ENCODE measurements at places on chromosomes 1 and 21.

DNA sequence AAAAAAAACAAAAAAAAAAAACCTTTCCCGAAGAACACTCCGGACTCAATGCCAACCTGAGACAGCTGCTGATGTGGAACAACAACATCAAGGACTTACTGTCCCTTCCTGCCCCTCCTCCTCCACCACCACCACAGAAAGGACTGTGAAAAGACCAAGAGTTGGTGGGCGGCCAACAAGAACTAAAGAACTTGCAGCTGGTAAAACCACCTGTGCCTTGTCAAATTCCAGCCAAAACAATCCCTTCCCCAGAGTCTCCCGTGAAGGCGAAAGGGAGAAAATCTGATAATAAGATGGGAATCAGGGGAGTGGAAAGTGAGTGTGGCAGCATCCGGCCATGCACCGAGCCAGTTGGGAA, 88.9 kb downstream of the PROX1 start:
- DNase-seq: no peak

- DNase-seq: no peak
Observed at GRCh38 chr21:37886120-37886519, 30.1 kb downstream of the KCNJ6 start.

- DNase-seq: no peak
Observed at GRCh38 chr1:12053752-12054548, 9.2 kb upstream of the TNFRSF8 start.

DNA sequence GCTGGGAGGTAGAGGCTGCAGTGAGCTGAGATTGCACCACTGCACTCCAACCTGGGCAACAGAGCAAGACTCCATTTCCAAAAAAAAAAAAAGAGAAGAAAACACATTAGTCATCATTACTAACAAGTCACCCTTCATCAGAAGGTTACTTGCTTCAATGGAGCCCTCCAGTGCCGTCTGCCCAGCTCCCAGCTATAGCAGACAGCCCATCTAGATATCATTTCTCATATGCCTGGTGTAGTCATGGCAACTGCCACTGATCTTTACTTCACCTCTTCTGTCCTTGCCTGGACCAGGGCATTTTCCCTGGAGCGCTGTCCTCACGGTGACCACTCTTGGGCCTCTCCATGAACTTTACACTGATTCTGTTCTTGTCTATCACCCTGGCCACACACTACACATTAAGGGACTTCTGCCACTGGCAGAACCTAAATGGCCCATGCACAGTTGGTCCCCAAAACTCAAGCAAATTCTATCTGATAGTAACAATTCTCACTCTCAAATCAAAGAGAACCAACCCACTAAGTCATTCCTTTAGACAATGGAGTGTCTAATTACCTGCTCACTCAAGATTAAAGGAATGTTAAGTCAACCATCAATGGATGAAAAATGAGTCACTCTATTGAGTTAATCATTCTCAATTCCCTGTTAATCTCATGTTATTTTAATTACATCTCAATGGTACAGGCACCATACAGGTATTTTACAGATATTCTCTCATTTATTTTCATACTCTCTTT, 12.9 kb downstream of the GPA33 start:
- no peak for DNase-seq

DNA sequence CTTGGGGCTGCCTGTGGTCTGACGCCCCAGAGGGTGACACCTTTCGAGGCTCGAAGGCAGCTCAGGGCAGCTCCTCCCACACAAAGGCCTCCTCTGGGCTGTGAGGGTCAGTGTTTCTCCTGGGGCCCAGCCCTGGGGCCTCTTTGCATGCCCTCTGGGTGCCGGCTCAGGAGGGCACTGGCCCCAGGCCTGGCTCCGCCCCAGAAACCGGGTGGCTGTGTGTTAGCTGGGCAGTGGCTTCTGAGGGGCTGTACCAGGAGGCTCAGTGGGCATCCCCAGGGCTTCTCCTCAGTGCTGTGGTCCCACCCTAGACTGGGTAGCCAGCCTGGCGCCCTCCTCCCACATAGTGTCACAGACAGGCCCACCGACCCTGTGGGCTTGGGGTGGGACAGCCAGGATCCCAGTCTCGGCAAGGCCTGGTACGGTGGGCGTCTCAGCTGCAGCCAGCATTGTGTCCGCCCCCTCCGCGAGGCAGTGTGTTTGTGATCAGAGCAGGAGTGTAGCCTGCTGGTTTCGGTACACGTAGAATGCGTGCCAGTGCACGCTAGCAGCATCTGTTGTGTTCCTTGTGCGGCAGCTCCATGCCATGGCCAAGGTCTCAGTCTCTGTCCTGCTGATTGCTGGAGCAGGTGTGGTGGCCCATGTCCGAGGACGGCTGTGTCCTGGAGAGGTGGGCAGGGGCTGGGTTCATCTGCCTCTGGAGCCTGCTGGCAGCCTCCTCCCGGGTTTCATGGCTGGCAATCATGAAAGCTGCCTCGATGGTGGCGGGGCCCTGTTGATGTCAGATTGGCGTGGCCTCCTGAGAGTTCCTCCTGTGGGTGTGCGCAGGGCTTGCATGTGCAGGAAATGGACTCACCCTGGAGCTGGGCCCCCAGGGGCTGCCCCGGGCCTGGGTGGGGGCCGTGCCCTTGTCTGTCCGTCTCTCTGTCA, 28.0 kb downstream of the RRP1 start:
- DNase-seq: no peak

- DNase-seq: peak; percentile 3
Observed at GRCh38 chr1:4118746-4119515, 218.9 kb upstream of the C1orf174 start.

DNA sequence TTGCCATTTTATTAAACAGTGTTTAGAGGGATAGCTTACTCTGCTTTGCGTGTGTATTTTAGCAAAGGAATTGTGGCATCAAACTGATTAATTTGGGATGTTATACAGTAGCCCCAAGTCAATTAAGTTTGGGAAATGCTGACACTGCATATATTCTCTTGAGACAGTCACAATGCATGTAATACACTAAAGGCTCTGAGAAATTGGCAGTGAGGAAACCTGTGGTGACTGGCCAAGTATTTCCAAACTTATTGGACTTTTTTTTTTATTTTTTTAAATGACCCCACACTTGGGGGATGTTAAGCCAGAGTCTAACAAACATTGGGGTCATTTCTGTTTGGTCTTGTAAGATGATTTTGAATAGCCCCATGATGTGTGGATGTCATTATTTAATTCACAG, 67.3 kb upstream of the RAVER2 start:
- DNase-seq: no peak

DNA sequence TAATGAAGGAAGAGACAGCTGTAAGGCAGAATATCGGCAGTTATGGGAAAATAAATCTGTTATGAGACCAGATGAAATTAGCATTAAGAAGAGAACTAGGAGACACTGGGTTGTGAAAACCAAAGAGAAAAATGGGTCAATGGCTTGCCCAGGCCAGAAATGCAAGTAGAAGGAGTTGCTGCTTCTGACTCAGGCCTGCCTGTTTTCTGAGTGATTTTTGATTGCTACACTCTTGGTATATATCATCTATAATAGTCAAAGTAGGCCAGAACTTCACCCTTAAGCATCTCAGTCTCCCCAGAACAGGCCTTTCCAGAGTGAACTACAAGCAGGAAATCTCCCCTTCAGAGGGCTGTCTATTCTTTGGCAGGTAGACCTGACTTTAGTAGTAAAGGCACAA, 107.0 kb downstream of the NRIP1 start:
- DNase-seq: no peak

DNA sequence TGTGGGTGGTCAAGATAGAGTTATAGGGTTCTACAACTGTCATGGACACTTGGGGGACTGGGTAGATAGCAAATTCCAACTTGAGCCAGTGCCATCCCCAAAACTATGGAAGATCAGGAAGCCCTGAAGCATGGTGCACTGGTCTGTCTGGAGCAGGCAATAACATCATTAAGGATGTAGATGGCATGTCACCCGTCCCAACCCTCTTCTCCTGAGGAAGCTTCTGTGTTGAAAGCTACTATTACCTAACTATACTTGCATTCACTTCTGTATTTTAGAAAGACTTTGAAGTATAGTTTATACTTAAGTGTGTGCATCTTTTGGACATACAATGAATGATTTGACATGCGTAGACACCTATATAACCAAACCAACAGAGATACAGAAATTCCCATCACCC, 32.9 kb downstream of the RABIF start:
- no peak for DNase-seq

- DNase-seq: no peak
Observed at GRCh38 chr1:151715726-151716404, 738 bp downstream of the CELF3 start.

Measured in CD4-positive, alpha-beta T cell treated with Interleukin-15 for 1 hour (primary cell).